ENCODE measurements at places on chromosomes 6 and 20.

GRCh38 chr6:119962505-119962904 lies 612.9 kb upstream of the MAN1A1 start:
- DNase-seq: no peak

DNA sequence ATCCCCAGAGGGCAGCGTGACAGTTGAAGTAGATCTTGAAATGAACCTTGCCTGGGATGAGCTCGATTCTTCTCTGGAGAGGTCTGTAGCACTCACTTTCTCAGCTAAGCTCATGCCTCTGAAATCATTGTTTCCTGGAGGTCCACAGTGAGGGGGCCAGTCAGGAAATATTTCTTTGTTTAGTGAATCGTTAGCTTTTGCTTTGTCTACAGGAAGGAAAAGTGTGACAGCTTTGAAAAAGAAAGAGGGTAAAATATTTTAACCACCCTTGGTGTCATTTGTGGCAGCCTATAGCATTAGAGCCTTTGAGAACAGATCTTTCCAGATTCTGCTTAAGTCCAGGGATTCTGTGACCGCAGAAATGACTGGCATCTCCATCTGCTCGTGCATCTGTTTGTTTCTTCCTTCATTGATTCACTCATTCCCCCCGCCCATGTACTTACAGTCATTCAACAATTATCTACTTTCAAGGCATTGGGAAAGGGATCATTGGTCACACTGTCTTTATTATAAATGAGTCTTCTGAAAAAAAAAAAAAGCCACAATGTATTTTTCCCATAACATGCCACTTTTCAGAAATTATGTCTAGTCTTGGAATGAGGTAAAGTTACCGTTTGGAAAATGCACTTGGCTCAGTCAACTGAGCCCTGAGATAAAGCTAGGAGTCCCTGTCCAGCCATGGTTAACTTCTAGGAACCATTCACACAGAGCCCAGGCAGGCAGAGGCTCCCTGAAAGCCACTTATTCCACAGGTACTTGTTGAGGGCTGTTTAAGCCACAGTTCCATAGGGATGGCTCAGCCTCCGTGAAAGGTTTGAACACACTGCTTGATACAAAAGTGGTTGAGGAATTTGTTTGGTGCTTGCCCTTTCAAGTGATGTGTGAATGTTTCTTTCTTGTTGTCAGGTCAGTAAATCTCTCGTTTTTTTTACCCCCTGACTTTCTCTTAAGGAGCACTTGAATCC lies 86.0 kb downstream of the TIAM2 start:
- no peak for DNase-seq

DNA sequence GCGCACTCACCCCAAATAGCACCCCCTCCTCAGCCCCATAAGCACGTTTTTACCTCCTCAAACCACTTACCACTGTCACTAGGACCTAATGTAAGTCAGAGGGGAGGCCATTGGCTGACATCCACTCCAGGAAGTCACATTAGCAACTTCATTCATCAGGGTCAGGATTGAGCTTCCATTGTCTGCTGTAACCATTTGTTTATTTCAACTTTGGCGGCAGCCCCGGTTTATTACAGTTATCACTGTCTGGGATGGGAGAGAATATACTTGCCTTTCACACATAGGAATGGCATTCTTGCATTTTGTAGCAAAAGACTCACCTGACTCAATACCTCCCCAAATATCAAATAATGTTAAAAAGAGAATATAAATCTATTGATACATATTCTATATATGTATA lies 38.3 kb downstream of the MAFB start:
- no peak for DNase-seq

- DNase-seq: peak; percentile 41
Observed at GRCh38 chr6:37134396-37135191, 35.4 kb upstream of the PIM1 start.

- DNase-seq: no peak
Observed at GRCh38 chr6:50925548-50925947, 106.9 kb downstream of the TFAP2B start.
